ENCODE measurements at places on chromosomes 4 and X. TPM values are rescaled to one million over a fixed set of nuclear protein-coding genes. Genes with fewer than 3 reads are reported as not detected.
A peak's percentile ranks its signal among the peaks of the same experiment; 100 is the strongest.

DNA sequence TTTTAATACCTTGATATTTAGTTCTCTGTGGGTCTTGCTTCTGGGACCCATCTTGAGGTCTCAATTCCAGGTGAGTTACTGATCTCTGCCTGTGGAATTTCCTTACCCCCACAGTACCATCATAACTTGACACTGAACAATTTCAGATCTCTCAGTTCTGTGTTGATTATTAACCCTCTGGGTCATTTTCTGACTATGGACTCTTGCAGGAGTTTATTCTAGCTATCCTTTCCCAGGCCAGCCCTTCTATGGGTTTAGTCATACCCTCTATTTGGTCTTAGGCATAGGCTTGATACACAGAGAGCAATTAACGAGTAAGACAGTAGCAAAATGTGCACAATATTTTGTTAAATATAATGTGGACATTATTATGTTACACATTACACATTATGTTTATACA lies 3.7 kb upstream of the SPARCL1 start:
- H3K36me3 ChIP-seq, result no peaks in the 10 kb centered on the region
- H3K4me3 ChIP-seq, result no peak overlapping the region
- H3K27ac ChIP-seq, result peak overlapping the region; percentile 85
- H3K27me3 ChIP-seq, result no peaks in the 10 kb centered on the region

GRCh38 chr4:7160951-7161440 lies 31.3 kb upstream of the SORCS2 start:
- DNase-seq, result no peak
- no peaks in the 10 kb centered on the region for H3K36me3 ChIP-seq
- no peaks in the 10 kb centered on the region for H3K27me3 ChIP-seq
- H3K4me1 ChIP-seq, result peaks cover 26% of the 10 kb centered on the region

- H3K4me3 ChIP-seq, result peak within 1 kb of the TSS; percentile 61
- H3K36me3 ChIP-seq, result no peaks in the 10 kb centered on the region
- no peak for DNase-seq
- H3K4me1 ChIP-seq, result peaks cover 17% of the 10 kb centered on the region
- H3K27ac ChIP-seq, result no peak within 1 kb of the TSS
- H3K27me3 ChIP-seq, result no peaks in the 10 kb centered on the region
These were observed at the start of gene CXCL1 for GRCh38 chr4:73869130-73870055. Gene CXCL1, plus strand, starts transcription at chr4:73869393. Its CDS starts 78 bp downstream, at chr4:73869471.

GRCh38 chr4:2138846-2139500 lies 79.8 kb downstream of the NAT8L start:
- no peaks in the 10 kb centered on the region for H3K36me3 ChIP-seq
- no peak for DNase-seq
- H3K4me1 ChIP-seq, result no peaks in the 10 kb centered on the region
- no peak overlapping the region for H3K4me3 ChIP-seq
- no peak overlapping the region for H3K27ac ChIP-seq

JAKMIP1 gene
- total RNA-seq, result 0.57 TPM

GRCh38 chrX:133783274-133783673 lies 202.1 kb downstream of the GPC3 start:
- H3K4me1 ChIP-seq, result no peaks in the 10 kb centered on the region
- H3K27ac ChIP-seq, result no peak overlapping the region
- no peaks in the 10 kb centered on the region for H3K36me3 ChIP-seq
- H3K4me3 ChIP-seq, result no peak overlapping the region

HSFX3 gene
- total RNA-seq, result not detected

DNA sequence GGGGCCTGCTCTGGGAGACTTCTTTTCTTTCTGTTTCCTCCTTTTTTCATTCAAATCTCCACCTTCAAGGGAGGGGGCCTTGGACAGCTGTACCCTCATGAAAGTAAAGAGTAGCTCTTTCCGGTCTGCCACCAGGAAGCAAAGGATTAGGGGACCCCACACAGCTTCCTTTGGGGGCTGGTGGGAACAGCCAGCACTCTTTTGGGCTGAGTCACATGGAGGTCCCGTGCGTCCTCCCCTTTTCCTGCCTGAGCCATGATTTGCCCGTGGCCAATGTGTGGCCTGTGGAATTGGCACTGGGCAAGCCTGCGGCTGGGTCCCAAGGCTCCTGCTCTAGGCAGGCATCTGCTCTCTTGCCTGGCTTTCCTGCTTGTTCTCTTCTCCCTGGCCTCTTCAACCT lies 65.5 kb downstream of the FHDC1 start:
- no peaks in the 10 kb centered on the region for H3K27me3 ChIP-seq
- H3K27ac ChIP-seq, result no peak overlapping the region
- H3K4me3 ChIP-seq, result no peak overlapping the region
- no peaks in the 10 kb centered on the region for H3K4me1 ChIP-seq
- no peaks in the 10 kb centered on the region for H3K36me3 ChIP-seq

GRCh38 chr4:169200361-169201030 lies 70.3 kb downstream of the SH3RF1 start:
- peaks cover 34% of the 10 kb centered on the region for H3K4me1 ChIP-seq
- no peaks in the 10 kb centered on the region for H3K36me3 ChIP-seq
- no peak overlapping the region for H3K4me3 ChIP-seq
- no peaks in the 10 kb centered on the region for H3K27me3 ChIP-seq

ARMCX4 gene
- total RNA-seq, result 4.2 TPM

DNA sequence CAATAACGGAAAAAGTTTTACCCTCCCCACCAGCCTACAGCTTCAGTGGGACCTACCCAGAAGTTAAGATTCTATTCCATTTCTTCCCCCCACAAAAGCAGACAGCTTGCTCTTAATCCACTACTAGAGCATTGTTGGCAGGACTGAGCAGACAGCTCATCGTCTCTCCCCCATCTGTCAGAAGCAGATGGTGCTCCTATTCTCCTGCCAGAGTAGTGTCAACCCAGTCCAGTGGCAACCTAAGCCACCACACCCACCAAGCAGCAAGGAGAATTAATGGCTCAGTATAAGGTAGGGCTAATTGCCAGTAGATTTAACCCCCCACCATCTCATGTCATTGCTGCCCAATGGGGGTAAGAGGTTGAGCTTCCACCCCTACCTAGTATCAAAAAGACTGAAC lies 62.0 kb downstream of the AWAT2 start:
- H3K4me1 ChIP-seq, result peaks cover 7% of the 10 kb centered on the region
- no peak overlapping the region for H3K4me3 ChIP-seq
- DNase-seq, result no peak
- H3K27ac ChIP-seq, result peak overlapping the region; percentile 7
- H3K36me3 ChIP-seq, result no peaks in the 10 kb centered on the region

NXF2B gene
- total RNA-seq, result 0.42 TPM

- no peak overlapping the region for H3K4me3 ChIP-seq
- peaks cover 4% of the 10 kb centered on the region for H3K4me1 ChIP-seq
- no peak for DNase-seq
- no peaks in the 10 kb centered on the region for H3K27me3 ChIP-seq
- no peaks in the 10 kb centered on the region for H3K36me3 ChIP-seq
- H3K27ac ChIP-seq, result no peak overlapping the region
These were observed 42.3 kb downstream of the SPATA4 start for GRCh38 chr4:176153124-176153523.

G6PD gene
- total RNA-seq, result 22.0 TPM

DNA sequence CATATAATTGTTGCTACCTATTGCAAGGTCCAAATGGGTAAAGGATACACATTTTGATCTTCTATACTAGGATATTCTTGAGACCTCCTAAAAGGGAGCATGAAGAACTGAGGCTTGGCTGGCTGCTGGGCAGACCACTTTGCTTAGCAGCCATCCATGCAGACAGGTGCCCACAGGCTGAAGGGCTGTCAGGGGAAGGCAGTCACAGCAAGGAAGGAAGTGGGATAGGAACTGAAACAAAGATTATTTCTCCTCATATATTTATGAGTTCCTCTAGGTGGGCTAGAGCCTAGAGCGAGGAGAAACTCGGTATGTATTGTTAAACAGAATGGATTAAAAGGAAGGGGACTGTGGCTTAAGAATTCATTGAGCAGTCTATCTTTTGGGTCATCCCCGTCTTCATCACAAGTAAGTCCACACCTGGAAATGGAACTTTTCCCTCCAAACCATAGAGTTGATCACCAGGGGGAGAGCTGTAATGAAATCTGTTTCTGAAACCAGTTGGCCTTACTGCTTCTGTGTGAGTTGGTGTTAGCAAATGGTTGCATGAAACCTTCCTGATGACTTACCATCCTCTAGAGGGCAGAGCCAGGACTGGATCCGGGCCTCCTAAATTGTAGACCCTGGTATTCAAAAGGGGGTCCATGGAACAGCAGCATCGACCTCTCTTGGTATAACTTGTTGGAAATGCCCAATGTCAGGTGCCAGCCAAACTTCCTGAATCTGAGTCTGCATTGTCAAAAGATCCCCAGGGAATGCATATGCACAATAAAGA lies 42.3 kb downstream of the AFF2 start:
- H3K4me3 ChIP-seq, result no peak overlapping the region
- H3K27me3 ChIP-seq, result no peaks in the 10 kb centered on the region
- H3K27ac ChIP-seq, result no peak overlapping the region
- DNase-seq, result no peak

DNA sequence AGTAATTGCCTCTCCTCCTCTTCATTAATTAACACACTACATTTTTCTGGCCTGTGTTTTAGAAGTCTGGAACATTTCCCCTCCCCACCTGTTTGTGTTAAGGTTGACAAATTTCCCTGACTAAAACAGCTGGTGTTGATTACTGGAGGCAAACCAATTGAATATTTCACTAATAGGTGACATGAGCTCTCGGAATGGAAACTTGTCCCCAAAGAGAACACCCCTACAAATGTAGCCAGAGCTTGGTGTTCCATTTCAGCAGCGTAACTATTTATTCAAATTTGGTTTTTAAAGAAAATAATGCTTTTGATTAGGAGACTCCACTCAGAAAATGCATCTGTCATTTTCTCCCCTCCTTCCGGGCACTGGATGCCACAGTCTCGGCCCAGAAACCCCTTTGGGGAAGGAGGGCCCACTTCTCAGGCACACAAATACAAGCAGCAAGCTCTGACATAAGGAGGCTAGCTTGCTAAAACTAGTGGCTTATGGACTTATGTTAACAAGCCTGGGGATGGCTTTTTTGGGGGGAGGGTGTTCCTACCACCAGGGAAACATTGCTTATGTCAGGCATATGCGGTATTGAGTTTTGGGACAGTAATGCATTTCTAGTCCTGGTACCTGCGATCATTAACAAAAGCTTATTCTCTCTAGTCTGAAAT lies 2.2 kb downstream of the RNF150 start:
- no peaks in the 10 kb centered on the region for H3K36me3 ChIP-seq
- peak overlapping the region; percentile 88 for H3K4me3 ChIP-seq
- H3K27ac ChIP-seq, result peak overlapping the region; percentile 89
- peaks cover 55% of the 10 kb centered on the region for H3K4me1 ChIP-seq

FREM3 gene
- total RNA-seq, result not detected

GRCh38 chr4:20440170-20440569 lies 188.5 kb downstream of the SLIT2 start:
- no peaks in the 10 kb centered on the region for H3K4me1 ChIP-seq
- no peak overlapping the region for H3K4me3 ChIP-seq
- no peak for DNase-seq
- no peak overlapping the region for H3K27ac ChIP-seq
- no peaks in the 10 kb centered on the region for H3K27me3 ChIP-seq

TMEM175 gene
- total RNA-seq, result 39.5 TPM

DNA sequence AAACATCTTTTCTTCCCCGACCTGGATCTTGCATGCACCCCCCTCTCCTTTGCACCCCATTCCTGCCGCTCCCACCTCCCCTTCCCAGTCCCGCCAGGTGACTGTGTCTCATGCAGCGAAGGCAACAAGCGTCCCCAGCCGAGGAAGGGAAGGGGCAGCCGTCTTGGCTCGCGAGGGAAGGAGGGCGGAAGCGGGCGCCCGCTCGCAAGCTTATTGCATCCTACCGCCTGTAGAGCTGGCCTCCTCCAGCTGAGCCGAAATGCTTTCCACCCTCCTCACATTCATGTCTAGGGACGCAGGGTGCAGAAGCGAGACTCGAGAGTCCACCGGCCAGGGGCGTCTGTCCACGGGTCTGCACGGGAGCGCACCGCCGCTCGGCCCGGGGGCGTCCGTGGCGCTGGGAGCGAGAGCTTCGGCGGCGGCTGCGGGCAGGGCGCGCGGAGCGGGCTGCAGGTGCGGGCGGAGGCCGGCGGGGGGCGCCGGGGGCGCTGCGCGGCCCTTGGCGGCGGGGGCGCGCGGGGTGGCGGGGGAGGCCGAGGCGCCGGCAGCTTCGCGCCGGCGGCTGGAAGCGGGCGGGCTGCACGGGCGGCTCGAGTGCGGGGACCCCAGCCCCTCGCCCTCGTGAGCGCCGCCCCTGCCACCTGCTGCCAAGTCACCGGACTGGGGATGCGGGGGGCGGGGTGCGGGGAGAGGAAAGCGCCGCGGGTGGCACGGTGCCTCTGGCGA lies at the start of gene KCNIP4:
KCNIP4 (minus strand) TSS at position 426 of the 726 bp plus-strand sequence.
- DNase-seq, result no peak
- no peaks in the 10 kb centered on the region for H3K27me3 ChIP-seq
- no peak within 1 kb of the TSS for H3K27ac ChIP-seq
- H3K4me3 ChIP-seq, result peak within 1 kb of the TSS; percentile 51

TCEAL9 gene
- total RNA-seq, result 48.4 TPM

DNA sequence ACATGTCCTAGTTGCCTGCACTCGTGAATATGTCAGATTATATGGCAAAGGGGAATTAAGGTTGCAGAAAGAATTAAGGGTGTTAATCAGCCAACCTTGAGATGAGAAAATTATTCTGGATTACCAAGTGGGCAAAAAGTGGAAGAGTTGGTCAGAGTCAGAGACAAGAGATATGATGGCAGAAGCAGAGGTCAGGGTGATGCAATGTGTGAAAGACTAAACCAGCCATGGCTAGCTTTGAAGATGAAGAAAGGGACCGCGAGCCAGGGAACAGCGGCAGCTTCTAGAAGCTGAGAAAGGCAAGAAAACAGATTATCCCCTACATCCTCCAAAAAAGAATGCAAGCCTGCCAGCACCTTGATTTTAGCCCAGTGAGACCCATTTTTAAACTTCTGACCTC lies 385.6 kb downstream of the HNRNPD start:
- no peaks in the 10 kb centered on the region for H3K36me3 ChIP-seq
- no peak overlapping the region for H3K4me3 ChIP-seq
- DNase-seq, result no peak

DNA sequence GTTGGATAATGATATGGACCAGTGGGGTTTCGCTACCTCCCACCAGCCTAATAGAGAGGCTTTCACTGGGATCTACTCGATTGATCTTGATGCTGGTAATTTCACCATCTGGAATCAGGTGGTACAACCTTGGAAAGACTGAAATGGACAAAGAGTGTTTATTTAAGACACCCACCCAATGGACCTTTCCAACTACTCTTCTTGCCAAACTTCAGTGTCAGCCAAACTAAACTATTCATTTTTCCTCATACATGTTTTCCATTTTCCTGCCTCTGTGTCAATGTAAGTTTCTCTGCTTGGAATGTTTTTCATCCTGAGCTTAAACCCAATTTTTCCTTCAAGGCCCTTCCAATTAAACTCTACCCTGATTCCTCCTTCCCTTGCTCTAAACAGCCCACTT lies 92.6 kb downstream of the LNX1 start:
- no peak overlapping the region for H3K4me3 ChIP-seq
- H3K36me3 ChIP-seq, result no peaks in the 10 kb centered on the region
- H3K27me3 ChIP-seq, result no peaks in the 10 kb centered on the region
- no peak overlapping the region for H3K27ac ChIP-seq
- H3K4me1 ChIP-seq, result no peaks in the 10 kb centered on the region

RBM47 gene
- 38.3 TPM for total RNA-seq

- H3K27ac ChIP-seq, result no peak overlapping the region
- no peak for DNase-seq
- no peaks in the 10 kb centered on the region for H3K4me1 ChIP-seq
- no peak overlapping the region for H3K4me3 ChIP-seq
- H3K36me3 ChIP-seq, result no peaks in the 10 kb centered on the region
- H3K27me3 ChIP-seq, result no peaks in the 10 kb centered on the region
These were observed 387.0 kb upstream of the ACTRT1 start for GRCh38 chrX:128439159-128439558.

Measured in esophagus muscularis mucosa (tissue), 4 donors.